ENCODE measurements at places on chromosomes 7 and 10.

DNA sequence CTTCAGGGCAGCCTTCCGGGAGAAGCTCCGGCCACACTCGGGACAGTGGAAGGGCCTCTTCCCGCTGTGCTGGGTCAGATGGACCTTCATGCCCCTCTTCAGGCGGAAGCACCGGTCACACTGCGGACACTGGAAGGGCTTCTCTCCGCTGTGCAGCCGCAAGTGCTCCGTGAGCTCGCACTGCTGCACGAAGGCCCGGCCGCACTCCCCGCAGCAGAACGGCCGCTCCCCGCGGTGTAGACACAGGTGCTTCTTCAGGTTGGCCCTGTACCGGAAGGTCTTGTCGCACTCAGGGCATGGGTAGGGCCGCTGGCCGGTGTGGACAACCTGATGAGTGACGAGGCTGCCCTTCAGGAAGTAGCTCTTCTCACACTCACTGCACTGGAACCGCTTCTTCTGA is 14.2 kb upstream of the ZNF786 start:
- no peak for DNase-seq

DNA sequence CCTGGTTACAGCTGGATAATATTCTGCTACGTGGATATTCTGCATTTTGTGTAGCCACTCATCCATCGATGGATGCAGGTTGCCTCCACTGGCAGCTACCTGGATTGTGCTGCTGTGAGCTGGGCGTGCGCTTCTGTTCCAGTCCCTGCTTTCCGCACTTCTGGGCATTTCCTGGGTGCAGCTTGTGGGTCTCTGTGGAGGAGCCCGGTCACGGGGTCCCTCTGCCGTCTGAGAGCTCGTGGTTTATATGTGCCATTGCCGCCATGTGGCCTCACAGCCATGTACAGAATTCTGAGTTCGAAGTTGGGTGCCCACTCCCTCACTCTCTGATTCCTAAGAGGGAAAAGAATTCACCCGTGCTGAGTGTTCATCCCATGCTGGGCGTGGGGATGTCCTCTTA is 38.3 kb downstream of the JAKMIP3 start:
- no peak for DNase-seq

DNA sequence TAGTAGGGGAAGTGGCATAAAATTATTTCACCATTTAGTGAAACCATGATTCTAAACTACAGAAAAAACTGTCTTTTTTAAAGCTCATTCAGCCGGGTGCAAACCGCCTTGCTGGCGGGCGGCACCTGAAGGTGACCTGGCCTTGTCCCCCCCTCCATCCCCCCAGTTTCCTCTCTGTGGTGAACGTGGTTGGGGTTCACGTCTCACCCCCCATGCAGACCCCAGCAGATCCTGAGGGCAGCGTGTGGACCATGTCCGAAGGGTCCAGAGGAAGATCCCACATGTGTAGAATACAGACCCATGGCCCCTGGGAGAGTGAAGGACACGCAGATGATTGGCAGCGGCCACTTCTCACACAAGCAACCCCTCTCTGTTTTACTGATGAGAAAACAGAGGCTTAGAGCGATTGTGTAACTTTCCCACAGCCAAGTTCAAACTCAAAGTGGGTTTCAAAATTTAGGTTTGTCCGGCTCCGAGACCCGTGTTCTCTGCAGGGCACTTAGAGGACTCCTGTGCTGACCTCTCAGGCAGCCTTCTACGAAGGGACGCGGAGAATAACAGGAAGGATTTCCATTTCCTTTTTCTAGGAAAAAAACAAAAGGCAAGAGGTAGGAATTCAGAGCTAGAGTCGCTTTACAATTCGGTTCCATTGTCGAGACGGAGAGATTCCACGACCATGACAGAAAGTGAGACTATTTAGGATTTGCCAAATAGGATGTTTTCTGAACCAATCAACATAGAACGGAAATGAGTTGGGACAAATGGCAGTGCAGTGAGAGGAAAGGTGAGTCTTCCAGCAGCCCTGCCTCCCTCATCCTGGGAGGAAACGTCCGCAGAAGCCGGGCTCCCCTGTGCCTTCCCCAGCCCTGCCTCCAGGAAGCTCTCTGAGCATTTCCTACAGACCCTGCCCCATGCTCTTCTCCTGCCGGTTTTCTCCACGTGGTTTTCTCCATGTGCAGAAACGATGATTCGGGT is 67.6 kb upstream of the PITRM1 start:
- DNase-seq = no peak

GRCh38 chr7:80480566-80480965 is 31.3 kb downstream of the GNAT3 start:
- no peak for DNase-seq

DNA sequence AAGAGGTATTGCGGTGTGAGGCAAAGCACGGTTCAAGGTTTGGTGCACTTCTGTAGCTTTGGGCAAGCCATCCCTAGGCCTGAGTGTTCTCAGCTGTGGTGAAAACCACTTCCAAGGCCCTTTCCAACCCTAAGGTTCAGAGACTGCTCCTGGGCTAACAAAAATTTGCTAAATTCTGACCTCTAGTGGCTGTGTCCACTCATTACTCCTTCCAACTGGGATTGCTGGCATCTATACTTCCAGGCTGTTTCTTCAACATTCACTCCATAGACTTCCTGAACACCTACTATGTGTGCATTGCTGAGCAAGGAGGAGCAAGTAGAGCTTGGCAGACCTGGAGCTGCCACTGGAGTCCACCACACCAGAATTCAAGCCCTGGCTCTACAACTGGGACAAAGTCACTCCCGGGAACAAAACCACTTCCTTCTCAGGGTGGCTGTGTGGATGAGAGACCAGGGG is 29.3 kb upstream of the SH3PXD2A start:
- DNase-seq = no peak

DNA sequence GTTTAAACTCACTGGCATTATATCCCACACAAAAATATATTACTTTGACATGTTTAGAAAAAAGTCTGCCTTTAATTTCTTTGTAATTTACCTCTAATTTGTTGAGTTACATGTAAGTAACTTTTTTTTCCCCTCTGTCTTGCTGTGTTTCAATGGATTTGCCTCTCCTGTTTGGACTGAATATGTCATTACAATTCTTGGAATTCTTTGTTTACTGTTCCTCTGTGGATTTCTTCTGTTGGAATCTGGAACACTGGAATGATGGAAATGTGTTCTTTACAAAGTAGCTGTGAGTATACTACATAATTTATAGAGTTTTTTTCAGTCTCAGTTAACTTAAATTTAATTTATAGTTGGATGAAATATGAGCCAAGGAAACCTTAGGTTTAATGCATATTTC is 30.4 kb downstream of the SEPTIN7 start:
- DNase-seq = no peak

DNA sequence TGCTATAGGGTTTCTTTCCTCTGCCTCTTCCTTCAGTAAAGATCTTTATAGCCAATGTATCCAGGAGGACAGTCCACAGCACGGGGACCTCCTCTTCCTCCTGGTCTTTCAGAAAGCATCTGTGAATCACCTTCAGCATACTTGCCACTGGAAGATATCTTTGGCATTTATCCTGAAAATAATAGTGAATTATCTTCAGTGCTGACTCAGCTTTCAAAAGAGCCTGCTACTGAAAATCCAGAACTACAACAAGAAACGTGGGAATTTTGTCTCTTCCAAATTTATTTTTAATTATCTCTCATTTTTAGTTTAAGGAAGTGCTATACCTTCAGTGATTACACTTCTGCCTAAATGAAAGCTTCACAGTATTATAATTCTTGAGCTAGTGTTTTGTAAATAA is 7.6 kb upstream of the UNC5B start:
- no peak for DNase-seq

- DNase-seq = peak; percentile 4
Measured at GRCh38 chr10:125982260-125982948, 86.0 kb downstream of the FANK1 start.

Data from stimulated activated CD8-positive, alpha-beta memory T cell treated with anti-CD3 and anti-CD28 coated beads, Interleukin-4, amount 100 ng/mL, for 1 hour (primary cell).